GM12892 (cell line): ENCODE measurements at places on chromosomes 2 and 18.

DNA sequence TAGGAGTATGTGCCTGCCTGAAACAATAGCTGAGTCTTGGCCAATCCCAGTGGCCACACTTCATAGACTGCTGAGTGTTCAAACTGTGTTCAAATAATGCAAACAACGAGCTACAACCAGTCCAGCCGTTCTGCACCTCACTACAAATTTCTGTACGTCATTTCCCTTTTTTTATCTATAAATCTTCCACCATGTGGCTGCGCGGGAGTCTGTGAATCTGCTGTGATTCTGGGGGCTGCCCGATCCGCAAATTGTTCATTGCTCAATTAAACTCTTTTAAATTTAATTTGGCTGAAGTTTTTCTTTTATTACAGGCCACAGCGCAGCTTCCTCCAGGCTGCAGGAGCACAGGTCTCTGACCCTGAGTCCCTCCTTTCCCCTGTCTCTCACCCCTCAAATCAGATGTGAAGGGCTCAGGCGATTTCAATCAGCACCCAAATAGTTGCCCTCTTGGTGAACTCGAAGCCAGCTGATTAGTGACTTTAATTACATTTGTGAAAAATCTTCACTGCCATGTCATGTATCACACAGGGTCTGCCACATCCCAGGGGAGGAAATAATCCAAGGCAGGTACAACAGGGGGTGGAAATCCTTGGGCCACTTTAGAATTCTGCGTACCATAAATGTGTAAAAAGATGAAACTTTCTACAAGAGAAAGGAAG, 145.6 kb downstream of the NDUFA10 start:
- DNase-seq, result no peak

- DNase-seq, result no peak
These were observed 35.6 kb downstream of the SNED1 start for GRCh38 chr2:241033994-241034393.

DNA sequence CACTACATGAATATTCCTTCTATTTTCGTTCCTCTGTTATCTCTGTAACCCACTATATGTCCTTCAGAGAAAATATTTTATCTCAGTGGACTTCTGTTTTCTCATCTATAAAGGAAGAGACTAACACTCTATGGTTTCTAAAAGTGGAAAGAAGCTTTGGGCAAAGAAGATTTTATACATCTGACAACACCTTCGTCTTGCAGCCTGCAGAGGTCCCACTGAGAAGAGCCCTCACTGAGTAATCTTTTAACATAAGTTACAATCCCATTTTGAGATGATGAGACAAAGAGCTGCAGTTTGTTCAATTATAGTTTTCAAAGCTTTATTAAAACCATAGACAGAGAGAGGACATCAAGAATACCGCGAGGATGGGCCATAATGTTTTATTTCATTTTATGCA, 28.7 kb downstream of the XIRP2 start:
- DNase-seq, result no peak

GRCh38 chr2:171244466-171244969, 83.8 kb upstream of the TLK1 start:
- DNase-seq, result no peak

- no peak for DNase-seq
These were observed 72.7 kb downstream of the PLB1 start for GRCh38 chr2:28568533-28568932.
